ENCODE measurements at places on chromosomes 3 and 15.
A peak's percentile ranks its signal among the peaks of the same experiment; 100 is the strongest.

- DNase-seq: no peak
- peaks cover 33% of the 10 kb centered on the region for H3K4me1 ChIP-seq
- H3K36me3 ChIP-seq: peaks cover 98% of the 10 kb centered on the region
Measured at GRCh38 chr15:93018574-93018973, 70.4 kb downstream of the RGMA start.

DNA sequence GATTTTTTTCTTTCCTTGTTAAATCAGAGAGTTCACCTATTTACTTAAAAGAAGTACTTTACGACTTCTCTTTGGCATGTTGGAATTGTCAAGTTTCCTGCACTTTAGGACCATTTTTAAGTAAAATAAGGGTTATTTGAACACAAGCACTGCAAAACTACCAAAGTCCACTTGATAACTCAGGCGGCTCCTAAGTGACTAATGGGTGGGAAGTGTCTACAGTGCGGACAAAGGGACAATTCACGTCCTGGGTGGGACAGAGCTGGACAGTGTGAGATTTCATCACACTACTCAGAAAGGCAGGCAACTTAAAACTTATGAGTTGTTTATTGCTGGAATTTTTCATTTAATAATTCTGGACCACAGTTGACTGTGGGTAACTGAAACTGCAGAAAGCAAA is 590.2 kb upstream of the UBE2E2 start:
- no peak for DNase-seq
- no peak overlapping the region for H3K4me3 ChIP-seq
- no peaks in the 10 kb centered on the region for H3K4me1 ChIP-seq

- H3K4me3 ChIP-seq: no peak overlapping the region
- H3K4me1 ChIP-seq: no peaks in the 10 kb centered on the region
- DNase-seq: no peak
- no peaks in the 10 kb centered on the region for H3K36me3 ChIP-seq
- peaks cover 22% of the 10 kb centered on the region for H3K27me3 ChIP-seq
Measured at GRCh38 chr15:38168467-38169070, 84.1 kb upstream of the SPRED1 start.

- no peak overlapping the region for H3K4me3 ChIP-seq
- no peak overlapping the region for H3K27ac ChIP-seq
- no peaks in the 10 kb centered on the region for H3K27me3 ChIP-seq
- no peaks in the 10 kb centered on the region for H3K36me3 ChIP-seq
- DNase-seq: no peak
- peaks cover 21% of the 10 kb centered on the region for H3K4me1 ChIP-seq
Measured at GRCh38 chr3:27356976-27357375, 12.2 kb downstream of the NEK10 start.

DNA sequence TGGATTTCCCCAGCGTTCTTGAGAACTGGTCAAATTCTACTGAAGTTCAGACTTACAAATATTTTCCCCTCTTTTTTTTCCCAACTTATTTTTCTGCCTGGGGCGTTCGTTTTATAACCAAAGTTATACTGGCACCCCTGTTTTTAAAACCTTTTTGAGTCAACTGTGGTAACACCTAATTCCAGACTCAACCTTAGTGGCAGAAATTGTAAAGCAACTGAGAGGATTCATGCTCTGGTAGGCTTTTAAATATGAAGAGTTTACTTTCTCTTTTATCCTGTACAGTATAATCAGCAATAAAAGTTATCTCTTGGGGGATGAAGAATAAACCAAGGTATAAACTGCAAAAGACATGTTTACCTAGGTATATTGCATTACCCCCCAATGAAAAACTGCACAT is 2.3 kb downstream of the IL5RA start:
- no peaks in the 10 kb centered on the region for H3K27me3 ChIP-seq
- peak overlapping the region; percentile 23 for H3K4me3 ChIP-seq
- no peak for DNase-seq
- no peak overlapping the region for H3K27ac ChIP-seq
- peaks cover 19% of the 10 kb centered on the region for H3K36me3 ChIP-seq

DNA sequence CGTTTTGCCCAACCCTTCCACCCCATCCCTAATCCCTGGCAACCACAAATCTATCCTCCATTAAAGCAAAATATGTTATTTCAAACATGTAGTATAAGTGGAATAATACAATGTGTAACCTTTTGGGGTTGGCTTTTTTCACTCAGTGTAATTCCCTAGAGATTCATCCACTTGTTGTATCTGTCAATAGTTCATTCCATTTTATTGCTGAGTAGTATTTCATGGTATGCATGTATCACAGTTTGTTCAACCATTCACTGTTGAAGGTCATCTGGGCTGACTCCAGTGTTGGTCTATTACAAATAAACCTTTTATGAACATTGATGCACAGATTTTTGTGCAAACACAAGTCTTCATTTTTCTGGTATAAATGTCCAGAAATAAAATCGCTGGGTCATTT is 38.8 kb downstream of the BSN start:
- H3K4me1 ChIP-seq: no peaks in the 10 kb centered on the region
- H3K36me3 ChIP-seq: no peaks in the 10 kb centered on the region
- no peak for DNase-seq
- H3K27ac ChIP-seq: no peak overlapping the region

- no peak for DNase-seq
- peaks cover 20% of the 10 kb centered on the region for H3K27me3 ChIP-seq
- no peak overlapping the region for H3K27ac ChIP-seq
Measured at GRCh38 chr15:66138096-66138783, 115.3 kb downstream of the MEGF11 start.

GRCh38 chr3:71809321-71810026 is 24.5 kb upstream of the PROK2 start:
- no peaks in the 10 kb centered on the region for H3K4me1 ChIP-seq
- DNase-seq: no peak
- H3K27me3 ChIP-seq: peaks cover 8% of the 10 kb centered on the region
- H3K36me3 ChIP-seq: no peaks in the 10 kb centered on the region
- H3K27ac ChIP-seq: no peak overlapping the region

DNA sequence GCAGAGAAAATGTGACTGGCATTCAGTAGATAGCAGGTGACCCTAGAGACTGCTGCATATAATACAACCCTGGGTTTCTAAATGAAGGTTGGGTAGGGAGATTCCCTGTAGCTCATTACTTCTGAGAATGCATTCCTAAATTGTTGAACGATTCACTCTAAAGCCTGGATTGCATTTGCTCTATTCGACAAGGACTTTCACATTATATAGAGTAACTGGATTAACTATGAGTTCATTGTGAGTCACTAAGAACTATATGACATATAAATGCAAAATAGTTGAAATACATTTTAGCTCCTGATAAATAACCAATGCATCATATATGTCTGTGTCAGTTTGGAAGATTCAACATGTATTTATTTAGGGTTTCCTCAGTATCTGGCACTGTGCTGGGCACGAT is 294.7 kb upstream of the CCDC54 start:
- H3K27ac ChIP-seq: no peak overlapping the region
- H3K27me3 ChIP-seq: peaks cover 8% of the 10 kb centered on the region
- H3K4me3 ChIP-seq: no peak overlapping the region
- no peaks in the 10 kb centered on the region for H3K36me3 ChIP-seq
- no peak for DNase-seq

- H3K36me3 ChIP-seq: no peaks in the 10 kb centered on the region
- H3K4me1 ChIP-seq: no peaks in the 10 kb centered on the region
- no peak overlapping the region for H3K27ac ChIP-seq
- peaks cover 28% of the 10 kb centered on the region for H3K27me3 ChIP-seq
- H3K4me3 ChIP-seq: no peak overlapping the region
Measured at GRCh38 chr15:68418611-68419161, 13.3 kb downstream of the ITGA11 start.

- no peaks in the 10 kb centered on the region for H3K27me3 ChIP-seq
- no peaks in the 10 kb centered on the region for H3K36me3 ChIP-seq
- no peak overlapping the region for H3K4me3 ChIP-seq
Measured at GRCh38 chr3:173439004-173439403, 41.5 kb downstream of the NLGN1 start.

- no peaks in the 10 kb centered on the region for H3K4me1 ChIP-seq
- no peak overlapping the region for H3K27ac ChIP-seq
- no peaks in the 10 kb centered on the region for H3K36me3 ChIP-seq
- H3K4me3 ChIP-seq: no peak overlapping the region
- H3K27me3 ChIP-seq: no peaks in the 10 kb centered on the region
Measured at GRCh38 chr3:65778968-65779367, 259.8 kb downstream of the MAGI1 start.

GRCh38 chr15:67548862-67549651 is 6.6 kb downstream of the MAP2K5 start:
- peaks cover 21% of the 10 kb centered on the region for H3K4me1 ChIP-seq
- DNase-seq: no peak
- H3K27ac ChIP-seq: no peak overlapping the region
- H3K27me3 ChIP-seq: no peaks in the 10 kb centered on the region
- peaks cover 15% of the 10 kb centered on the region for H3K36me3 ChIP-seq
- H3K4me3 ChIP-seq: no peak overlapping the region

GRCh38 chr15:55861115-55861514 is 118.2 kb upstream of the PRTG start:
- no peak for DNase-seq
- no peak overlapping the region for H3K27ac ChIP-seq
- no peaks in the 10 kb centered on the region for H3K27me3 ChIP-seq
- H3K4me1 ChIP-seq: no peaks in the 10 kb centered on the region
- H3K36me3 ChIP-seq: no peaks in the 10 kb centered on the region

DNA sequence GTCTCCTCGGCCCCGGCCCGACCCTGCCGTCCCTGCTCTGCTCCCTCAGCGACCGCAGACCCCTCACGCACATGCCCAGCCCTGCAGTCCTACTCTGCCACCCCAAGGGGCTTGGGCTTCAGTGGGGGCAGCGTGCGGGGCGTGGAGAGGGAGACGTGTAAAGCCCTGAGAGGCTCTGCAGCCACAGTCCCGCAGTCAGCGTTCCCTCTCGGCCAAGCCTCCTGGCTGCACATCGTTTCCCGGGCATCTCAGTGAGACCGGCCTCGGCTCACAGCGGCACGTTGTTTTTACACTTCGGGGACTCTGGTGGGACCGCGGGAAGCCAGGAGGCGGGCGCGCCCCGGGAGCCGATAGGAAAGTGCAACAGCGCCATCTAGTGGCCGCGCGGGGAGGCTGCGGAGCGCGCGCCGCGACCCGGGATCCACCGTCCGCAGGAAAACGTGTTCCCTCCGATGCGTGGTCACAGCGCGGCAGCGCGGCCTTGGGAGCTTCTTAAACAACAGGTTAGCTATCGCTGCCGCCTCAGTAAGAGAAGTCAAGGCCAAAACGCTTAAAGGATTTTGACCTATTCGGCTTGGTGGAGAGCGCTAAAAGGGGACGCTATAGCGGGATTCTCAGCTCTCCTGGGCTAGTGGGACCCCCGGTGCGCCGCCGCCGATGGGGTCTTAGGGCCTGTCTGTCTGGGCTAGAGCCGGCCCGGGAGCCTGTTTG is 226.8 kb upstream of the IGF1R start:
- peak; percentile 35 for DNase-seq
- H3K4me1 ChIP-seq: peaks cover 9% of the 10 kb centered on the region
- H3K27me3 ChIP-seq: peaks cover 27% of the 10 kb centered on the region
- peaks cover 3% of the 10 kb centered on the region for H3K36me3 ChIP-seq

- DNase-seq: no peak
- peak overlapping the region; percentile 73 for H3K4me3 ChIP-seq
- no peaks in the 10 kb centered on the region for H3K27me3 ChIP-seq
- peaks cover 18% of the 10 kb centered on the region for H3K36me3 ChIP-seq
- peaks cover 36% of the 10 kb centered on the region for H3K4me1 ChIP-seq
- H3K27ac ChIP-seq: peak overlapping the region; percentile 81
Measured at GRCh38 chr3:126912491-126913195, 70.3 kb upstream of the PLXNA1 start.

- DNase-seq: no peak
- H3K4me1 ChIP-seq: no peaks in the 10 kb centered on the region
- H3K4me3 ChIP-seq: no peak overlapping the region
- H3K27me3 ChIP-seq: peaks cover 39% of the 10 kb centered on the region
- no peaks in the 10 kb centered on the region for H3K36me3 ChIP-seq
- H3K27ac ChIP-seq: no peak overlapping the region
Measured at GRCh38 chr15:83164111-83164770, 43.4 kb downstream of the HDGFL3 start.

GRCh38 chr3:158713094-158713499 is 19.2 kb downstream of the RARRES1 start:
- peaks cover 7% of the 10 kb centered on the region for H3K4me1 ChIP-seq
- peaks cover 10% of the 10 kb centered on the region for H3K36me3 ChIP-seq
- H3K27me3 ChIP-seq: no peaks in the 10 kb centered on the region
- no peak overlapping the region for H3K4me3 ChIP-seq

- H3K36me3 ChIP-seq: peaks cover 53% of the 10 kb centered on the region
- H3K4me3 ChIP-seq: peak overlapping the region; percentile 69
- peaks cover 43% of the 10 kb centered on the region for H3K4me1 ChIP-seq
- H3K27ac ChIP-seq: peak overlapping the region; percentile 98
- no peaks in the 10 kb centered on the region for H3K27me3 ChIP-seq
- DNase-seq: peak; percentile 70
Measured at GRCh38 chr15:41936649-41937567, 35.4 kb downstream of the EHD4 start.

DNA sequence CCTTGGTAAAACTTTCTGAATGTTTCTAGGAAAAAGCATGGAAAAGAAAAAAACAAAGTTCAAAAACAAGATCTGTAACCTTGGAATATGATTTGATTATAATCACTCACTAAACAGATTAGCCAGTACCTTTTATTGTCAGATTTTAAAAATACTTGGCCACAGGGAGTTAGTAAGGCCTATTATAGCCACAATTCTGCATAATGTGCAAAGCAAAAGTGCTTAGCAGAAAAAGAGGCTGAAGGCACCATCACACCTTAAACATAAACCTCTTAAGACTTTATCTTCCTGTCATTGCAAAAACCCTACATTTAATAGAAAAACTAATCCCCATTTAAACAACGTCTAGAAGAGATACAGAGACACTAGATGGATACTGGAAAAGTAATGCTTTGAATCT is 41.8 kb downstream of the CHSY1 start:
- no peaks in the 10 kb centered on the region for H3K27me3 ChIP-seq
- no peak for DNase-seq
- peaks cover 78% of the 10 kb centered on the region for H3K4me1 ChIP-seq
- H3K4me3 ChIP-seq: no peak overlapping the region

DNA sequence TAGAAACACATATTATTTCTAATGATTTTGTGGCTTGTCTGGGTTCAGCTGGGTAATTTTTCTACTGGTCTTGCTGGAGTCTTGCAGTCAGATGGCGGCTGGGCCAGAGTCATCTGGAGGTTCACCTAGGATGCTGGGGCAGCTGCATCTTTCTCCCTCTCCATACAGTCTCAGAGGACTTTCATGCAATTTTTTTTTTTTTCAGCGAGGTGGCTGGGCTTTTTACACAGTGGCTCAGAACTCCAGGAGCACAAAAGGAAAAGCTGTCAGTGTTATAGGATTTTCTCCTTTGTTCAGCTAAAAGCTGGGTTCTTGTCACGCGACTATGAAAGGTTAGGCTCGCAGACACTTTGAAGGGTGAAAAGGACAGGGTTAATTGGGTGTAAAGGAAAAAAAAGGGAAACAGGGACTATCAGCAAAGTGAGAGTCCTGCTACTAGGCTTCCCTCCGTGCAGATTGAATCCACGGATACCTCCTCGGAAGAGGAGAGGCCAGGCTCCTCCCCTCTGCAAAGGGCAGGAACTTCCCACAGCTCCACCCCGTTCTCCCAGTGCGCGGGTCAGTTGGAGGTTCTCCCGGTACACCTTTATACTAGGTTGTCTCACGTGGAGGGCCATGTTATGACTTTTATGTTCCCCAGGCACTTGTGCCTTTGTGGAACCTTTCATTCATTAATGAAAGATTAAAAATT is 44.3 kb downstream of the ADGRG7 start:
- no peaks in the 10 kb centered on the region for H3K36me3 ChIP-seq
- H3K27me3 ChIP-seq: peaks cover 9% of the 10 kb centered on the region
- peaks cover 6% of the 10 kb centered on the region for H3K4me1 ChIP-seq
- no peak overlapping the region for H3K27ac ChIP-seq
- H3K4me3 ChIP-seq: no peak overlapping the region
- DNase-seq: no peak

GRCh38 chr15:99096894-99097426 is 7.9 kb upstream of the SYNM start:
- no peak overlapping the region for H3K4me3 ChIP-seq
- H3K27me3 ChIP-seq: peaks cover 43% of the 10 kb centered on the region
- peaks cover 3% of the 10 kb centered on the region for H3K4me1 ChIP-seq
- H3K27ac ChIP-seq: no peak overlapping the region
